ENCODE measurements at places on chromosomes 1 and 21.

- DNase-seq, result no peak
These were observed 326 bp downstream of the BRWD1 start for GRCh38 chr21:39313042-39313570.

DNA sequence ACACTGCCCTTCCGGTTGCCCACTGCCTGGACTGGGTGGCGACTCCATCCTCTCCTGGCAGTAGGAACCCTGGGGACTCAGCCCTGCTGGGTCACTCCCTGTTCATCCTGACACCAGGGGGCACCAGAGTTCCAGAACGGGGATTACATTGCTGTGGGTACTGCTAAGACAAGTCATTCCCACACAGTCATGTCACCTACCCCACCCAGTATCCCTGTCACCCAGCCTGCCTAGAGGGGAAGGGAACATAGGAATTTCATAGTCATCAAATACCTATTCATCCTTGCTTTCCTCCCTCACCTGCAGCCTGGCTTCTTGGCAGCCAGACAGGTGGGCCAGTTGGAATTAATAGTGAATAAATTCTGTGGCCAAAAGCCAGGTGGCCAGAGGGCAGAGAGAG lies 9.8 kb upstream of the SFN start:
- peak; percentile 87 for DNase-seq

DNA sequence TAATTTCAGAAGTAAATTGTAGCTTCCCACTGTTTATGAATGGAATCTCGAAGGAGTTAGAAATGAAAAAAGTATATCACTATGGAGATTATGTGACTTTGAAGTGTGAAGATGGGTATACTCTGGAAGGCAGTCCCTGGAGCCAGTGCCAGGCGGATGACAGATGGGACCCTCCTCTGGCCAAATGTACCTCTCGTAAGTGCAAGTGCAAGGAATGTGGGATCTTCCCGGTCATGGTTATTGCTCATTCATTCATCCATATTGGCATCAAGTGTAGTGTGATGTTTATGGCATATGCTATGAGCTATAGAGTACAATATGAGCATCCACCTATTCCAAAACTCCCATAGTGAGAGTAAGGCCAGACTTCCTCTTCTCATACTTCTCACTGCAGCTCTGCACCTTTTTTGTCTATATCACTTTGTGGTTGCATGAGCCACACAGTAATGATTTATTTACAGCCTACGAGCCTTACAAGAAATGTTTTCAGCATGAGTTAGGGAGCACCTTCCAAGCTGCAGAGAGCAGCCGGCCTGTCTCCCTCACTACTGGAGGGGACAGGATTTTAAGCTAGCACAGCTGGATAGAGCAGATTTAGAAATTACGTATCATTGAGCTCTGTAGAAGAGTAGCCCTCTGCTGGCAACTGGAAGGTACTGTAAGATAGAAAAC lies 24.9 kb upstream of the CR1L start:
- DNase-seq, result no peak

DNA sequence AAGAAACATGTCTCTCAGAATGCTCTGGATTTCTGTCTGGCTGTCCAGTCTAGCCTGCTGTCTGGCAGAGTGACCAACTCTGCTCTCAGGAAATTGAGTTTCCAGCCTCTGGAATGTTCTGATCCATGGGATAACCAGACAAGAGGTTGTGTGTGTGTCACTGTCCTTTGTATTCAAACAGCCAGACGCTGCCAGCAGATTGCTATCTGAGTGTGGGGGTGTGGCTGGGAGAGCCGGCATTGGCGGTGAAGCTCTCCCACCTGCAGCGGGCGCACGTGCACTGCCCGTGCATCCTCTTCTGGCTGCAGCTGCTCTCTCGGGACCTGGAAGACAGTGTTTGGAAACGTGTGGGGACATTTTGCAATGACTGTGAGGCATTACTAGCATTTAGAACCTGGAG lies 26.1 kb downstream of the PKP1 start:
- peak; percentile 92 for DNase-seq

DNA sequence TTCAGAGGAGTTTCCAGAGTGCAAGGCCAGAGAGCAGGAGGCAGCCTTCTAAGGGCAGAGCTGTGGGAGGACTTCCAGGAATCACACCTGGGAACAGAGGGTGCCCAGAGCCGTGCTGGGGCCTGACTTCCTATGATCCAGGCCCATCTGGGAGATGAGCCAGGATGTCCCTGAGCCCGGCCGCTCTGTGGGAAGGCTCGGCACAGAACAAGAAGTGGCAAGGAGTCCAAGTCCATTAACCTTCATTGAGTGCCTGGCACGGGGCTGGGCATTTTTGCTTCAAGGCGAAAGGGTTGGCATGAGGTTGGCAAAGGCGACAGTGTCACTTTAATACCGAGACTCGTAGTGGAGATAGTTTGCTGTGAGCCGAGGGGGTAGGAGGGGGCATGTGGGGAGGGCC lies 18.2 kb downstream of the TMEM201 start:
- no peak for DNase-seq

- DNase-seq, result peak; percentile 80
These were observed at the start of gene RHOU for GRCh38 chr1:228734881-228735801. TSS of gene RHOU (plus strand) at chr1:228735479. CDS start at chr1:228735743, 264 bp downstream.

DNA sequence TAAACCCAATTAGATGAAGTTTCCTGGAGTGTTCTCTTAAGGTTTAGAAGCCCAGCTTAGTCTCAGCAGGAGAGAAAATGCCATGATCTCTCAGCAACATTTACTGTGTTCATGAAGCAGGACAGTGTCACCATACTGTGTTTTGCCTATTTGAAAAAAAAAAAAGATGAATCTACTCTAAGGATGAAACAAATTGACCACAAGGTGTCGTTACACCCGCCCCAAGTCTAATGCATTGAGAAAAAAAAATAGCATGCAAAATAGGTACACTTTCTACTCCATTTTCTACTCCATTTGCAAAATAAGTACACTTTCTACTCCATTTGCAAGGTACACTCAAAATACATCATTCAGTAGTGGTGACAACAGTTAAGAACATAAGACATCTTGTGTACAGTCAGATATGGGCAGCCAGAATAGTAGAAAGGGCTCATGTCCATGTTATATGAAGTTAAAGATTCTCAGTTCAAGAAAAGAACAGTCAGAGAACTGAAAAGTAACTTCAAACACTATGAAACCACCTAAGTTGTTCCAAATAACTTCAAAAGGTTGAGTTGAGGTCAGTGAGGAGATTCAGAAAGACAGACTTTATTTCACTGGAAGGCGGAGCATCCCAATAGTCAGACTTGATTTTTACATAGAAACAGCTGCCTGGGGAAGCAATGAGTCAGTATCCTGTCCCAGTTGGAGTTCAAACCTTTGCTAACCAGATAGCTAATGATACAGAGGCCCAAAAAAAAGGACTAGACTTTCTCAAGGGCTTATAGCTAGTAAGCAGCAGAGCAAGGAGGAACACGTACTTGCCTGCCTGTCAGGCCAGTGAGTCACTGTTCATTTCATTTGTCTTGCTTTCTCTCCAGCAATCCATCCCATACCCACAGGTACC lies 13.3 kb downstream of the PLPPR5 start:
- no peak for DNase-seq

GRCh38 chr21:42971897-42972275 lies 2.5 kb upstream of the PKNOX1 start:
- DNase-seq, result no peak

GRCh38 chr1:91731815-91732214 lies 154.1 kb downstream of the TGFBR3 start:
- DNase-seq, result no peak

DNA sequence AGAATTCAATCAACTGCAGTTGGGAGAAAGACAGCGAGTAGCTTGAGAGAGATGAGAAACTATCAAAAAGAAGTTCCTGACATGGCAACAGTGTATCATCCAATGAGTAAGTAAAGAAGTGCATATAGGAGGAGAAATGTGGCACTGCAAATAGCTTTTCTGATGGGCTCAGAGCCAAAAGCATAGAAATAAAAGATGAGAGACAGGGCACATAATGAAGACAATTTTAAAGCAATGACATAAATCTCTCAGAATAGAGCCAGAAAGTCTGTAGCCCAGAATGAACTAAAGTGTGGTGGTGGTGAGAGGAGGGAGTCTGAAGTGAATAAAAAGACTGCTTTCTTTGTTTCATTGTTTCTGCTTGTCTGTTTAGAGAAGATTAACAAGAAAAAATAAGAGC lies 34.3 kb downstream of the TNFSF18 start:
- no peak for DNase-seq

- DNase-seq, result no peak
These were observed 981.7 kb upstream of the B3GALT2 start for GRCh38 chr1:194167956-194168640.

DNA sequence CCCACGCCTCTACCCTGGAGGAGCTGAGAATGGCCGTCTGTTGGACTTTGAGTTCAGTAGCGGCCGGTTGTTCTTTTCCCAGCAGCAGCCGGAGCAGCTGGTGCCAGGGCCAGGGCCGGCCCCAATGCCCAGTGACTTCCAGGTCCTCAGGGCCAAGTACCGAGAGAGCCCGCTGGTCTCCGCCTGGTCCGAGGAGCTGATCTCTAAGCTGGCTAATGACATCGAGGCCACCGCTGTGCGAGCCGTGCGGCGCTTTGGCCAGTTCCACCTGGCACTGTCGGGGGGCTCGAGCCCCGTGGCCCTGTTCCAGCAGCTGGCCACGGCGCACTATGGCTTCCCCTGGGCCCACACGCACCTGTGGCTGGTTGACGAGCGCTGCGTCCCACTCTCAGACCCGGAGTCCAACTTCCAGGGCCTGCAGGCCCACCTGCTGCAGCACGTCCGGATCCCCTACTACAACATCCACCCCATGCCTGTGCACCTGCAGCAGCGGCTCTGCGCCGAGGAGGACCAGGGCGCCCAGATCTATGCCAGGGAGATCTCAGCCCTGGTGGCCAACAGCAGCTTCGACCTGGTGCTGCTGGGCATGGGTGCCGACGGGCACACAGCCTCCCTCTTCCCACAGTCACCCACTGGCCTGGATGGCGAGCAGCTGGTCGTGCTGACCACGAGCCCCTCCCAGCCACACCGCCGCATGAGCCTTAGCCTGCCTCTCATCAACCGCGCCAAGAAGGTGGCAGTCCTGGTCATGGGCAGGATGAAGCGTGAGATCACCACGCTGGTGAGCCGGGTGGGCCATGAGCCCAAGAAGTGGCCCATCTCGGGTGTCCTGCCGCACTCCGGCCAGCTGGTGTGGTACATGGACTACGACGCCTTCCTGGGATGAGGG lies 28.5 kb upstream of the SPSB1 start:
- DNase-seq, result peak; percentile 65

DNA sequence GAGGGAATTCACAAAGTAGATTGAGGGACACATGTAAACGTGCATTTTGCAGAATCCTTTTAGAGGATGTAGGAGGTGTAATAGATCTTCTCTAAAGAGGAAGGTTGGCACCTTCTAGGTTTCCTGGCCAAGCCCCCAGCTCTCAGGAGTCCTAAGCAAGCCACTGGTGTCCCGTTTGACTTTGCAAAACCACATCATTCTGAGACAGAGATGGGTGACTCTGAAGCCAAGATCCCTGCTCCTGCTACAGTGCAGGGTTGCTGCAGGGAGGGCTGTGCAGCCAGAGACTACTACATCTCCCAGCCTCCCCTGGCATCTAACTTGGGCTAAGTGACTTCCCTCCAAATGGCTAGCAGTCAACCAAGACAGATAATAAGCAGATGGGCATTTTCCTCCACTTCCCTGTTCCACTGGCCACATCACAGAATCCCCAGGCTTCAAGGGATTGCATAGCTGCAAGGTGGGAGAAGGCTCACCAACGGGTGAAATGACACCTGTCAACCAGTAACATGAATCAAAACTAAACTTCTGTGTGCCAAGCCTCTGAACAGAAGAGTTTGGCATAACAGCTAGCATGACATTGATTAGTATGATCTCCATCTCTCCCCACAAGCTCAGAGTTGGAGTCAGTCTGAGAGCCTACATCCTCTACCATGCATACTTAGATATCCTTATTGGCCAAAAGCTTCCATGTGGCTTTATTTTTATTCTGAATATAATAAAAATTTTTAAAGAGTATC lies 129.6 kb upstream of the COA6 start:
- DNase-seq, result no peak

GRCh38 chr1:190738317-190738716 lies 260.7 kb upstream of the BRINP3 start:
- no peak for DNase-seq

- peak; percentile 66 for DNase-seq
These were observed 427 bp downstream of the AKR7A2 start for GRCh38 chr1:19311503-19311930.

DNA sequence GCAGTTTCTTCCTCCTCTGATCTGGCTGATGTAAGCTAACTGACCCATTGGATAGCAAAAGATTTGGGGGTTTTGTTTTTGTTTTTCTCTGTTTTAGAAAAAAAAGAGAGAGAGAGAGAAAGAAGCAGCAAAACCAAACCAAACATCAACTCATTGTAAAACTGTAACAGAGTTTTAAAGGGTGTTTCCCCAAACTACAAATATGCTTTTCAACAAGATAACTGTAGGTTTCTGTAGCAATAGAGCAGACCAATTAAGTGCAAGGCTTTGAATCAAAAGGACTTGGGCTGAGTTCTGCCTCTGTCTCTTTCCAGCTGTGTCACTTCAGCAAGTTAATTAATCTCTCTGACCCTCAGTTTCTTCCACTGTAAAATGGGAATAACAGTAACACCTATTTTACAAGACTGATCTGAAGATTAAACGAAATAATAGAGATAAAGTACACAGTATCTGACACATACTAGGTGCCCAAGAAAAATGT lies 44.5 kb downstream of the RRAGC start:
- no peak for DNase-seq

DNA sequence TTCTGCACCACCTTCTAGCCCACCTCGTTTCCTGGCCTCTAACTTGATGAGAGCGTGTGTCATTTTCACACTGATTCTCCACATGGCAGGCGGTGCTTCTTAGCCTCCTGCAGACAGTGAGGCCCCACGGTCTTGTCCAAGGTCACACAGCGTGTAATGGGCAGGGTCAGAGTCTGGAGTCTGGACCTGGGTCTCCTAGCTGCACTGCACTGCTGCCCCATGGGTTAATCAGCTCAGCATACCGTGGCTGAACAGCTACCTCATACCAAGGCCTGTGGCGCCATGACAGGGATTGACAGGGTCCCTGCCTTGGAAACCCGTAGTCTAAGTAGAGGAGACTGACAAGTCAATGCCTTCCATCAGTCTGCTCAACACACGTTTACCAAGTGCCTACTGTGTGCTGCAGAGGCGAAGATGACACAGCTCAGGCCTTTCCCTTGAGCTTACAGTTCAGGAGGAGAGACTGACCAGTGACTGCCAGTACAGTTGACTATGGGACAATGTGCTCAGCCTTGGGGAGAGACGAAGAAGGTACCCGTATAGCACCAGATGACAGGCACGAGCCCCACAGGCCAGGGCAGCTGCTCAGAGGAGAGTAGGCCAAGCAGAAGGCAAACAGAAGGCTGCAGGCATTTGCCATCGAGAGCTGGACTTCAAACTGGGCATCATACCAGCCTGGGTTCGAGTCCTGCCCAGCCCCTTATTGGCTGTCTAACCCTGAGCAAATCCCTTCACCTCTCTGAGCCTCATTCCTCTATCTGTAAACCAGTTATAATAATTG lies 5.5 kb downstream of the PCSK9 start:
- no peak for DNase-seq
